ENCODE measurements at places on chromosomes 13 and 19.

GRCh38 chr13:111202745-111203144 lies 87.6 kb downstream of the ARHGEF7 start:
- DNase-seq: peak; percentile 70

GRCh38 chr19:11452620-11453310 lies 17.3 kb downstream of the PRKCSH start:
- no peak for DNase-seq

DNA sequence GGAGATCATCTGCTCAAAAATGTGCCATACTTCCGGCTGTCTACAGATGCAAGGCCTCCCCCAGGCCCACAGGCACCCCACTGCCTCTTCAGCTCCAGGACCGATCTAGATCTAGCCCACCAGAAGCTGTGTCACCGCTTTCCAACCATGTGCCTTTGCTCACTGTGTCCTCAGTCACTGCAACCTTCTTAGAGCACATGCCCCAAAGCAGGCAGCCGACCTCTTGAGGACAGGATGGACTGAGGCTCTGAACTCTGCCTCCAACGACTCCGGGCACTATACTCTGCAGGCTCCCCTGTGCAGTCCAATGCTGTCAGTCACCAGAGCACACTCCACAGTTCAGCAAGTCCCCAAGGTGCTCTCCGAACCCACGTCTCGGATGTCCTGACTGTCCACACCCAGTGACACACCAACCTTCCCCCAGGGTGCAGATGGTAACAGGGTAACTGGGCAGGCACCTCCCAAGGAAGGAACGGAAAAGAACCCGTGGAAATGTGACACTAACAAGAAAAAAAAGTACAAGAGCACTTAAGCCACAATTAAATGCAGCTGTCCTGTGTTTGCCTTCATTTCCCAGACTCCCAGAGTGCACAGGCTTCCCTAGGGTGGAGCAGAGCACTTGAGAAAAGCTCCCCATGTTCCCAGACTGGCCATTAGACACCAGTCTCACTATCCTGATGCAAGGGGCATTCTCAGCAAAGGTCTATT lies 4.8 kb downstream of the STK24 start:
- DNase-seq: no peak

GRCh38 chr19:13884726-13885591 lies 8.0 kb downstream of the NANOS3 start:
- no peak for DNase-seq

- no peak for DNase-seq
Observed at GRCh38 chr19:1042689-1043511, 3.0 kb downstream of the ABCA7 start.

DNA sequence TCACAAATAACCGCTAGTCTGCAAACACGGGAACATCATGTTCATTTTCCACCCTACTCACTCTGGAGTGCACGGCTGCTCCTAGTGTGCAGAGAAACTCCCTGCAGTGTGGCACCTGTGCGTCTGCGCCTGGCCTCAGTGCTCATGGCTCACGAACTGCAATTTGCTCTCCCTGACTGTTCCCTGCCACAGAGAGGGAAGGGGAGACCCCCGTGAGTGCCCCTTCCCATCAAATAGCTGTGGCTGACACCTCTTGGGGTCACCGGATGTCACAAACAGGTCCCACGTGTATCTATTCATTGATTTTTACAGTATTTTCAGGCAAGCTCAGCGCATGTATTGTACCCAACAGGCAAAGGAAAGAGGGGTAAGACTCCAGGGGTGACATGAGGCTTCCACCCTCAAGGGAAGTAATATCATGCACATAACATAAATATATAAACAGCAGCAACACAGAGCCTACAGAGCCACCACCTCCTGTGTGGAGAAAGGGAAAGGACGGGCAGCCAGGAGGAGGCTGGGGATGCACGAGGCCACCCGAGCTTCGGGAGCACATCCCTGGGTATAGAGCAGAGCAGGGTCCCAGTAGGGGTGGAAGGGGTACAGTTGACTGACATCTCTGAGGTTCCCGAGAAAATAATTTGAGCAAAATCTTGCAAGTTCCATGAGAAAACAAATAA lies 140.3 kb upstream of the SOX1 start:
- no peak for DNase-seq

DNA sequence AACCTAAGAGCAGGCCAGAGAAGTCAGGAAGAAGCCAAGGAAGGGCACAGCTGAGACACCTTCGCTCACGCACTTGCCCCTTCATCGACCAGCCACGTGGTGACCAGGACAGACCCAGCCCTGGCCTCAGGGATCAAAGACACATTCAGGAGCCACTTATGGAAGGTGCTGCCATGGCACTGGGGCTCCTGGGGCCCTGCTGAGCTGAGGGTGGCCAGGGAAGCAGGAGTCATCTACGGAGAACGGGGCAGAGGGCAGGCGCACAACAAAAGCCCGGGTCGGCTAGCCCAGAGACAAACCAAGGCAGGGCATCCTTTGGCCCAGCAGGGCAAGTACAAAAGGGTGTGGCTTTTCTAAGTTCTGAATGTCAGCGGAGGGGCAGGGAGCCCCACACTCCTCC lies 2.3 kb downstream of the PLPP2 start:
- DNase-seq: no peak

- DNase-seq: no peak
Observed at GRCh38 chr13:23547000-23547590, 23.1 kb upstream of the TNFRSF19 start.

GRCh38 chr13:98141509-98142379 lies 1.1 kb upstream of the FARP1 start:
- no peak for DNase-seq

Data from NCI-H226 (cell line).